Lung (tissue), 17 donors: ENCODE measurements at places on chromosomes 1 and 21.

DNA sequence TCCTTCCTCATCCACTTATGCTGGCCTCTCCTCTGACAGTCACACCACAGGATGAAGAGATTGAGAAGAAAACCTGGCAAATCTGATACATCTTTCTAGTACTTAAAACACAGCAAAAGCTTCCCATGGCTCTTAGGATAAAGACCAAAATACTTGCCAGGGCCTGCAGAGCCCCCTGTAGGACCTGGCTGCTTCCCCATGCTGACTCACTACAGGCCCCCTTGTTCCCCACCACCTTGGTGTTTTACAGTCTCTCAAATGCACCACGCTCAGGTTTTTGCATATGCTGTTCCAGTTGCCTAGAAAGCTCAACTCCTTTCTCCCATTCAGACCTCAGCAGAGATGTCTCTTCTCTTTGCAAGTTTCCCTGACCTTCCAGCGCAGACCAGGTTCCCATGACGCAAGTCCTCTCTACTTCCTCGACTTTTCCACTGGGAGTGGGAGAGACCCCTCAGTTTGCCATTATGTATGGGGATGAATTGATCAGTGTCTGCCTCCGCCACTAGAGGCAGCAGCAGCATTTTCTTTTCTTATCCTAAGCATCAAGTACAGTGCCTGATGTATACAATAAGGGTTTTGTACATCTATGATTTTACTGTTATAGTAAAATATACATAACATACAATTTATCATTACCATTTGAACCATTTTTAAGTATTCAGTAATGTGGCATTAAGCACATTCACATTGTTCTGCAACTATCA, 113.8 kb upstream of the C8B start:
- DNase-seq, result no peak

DNA sequence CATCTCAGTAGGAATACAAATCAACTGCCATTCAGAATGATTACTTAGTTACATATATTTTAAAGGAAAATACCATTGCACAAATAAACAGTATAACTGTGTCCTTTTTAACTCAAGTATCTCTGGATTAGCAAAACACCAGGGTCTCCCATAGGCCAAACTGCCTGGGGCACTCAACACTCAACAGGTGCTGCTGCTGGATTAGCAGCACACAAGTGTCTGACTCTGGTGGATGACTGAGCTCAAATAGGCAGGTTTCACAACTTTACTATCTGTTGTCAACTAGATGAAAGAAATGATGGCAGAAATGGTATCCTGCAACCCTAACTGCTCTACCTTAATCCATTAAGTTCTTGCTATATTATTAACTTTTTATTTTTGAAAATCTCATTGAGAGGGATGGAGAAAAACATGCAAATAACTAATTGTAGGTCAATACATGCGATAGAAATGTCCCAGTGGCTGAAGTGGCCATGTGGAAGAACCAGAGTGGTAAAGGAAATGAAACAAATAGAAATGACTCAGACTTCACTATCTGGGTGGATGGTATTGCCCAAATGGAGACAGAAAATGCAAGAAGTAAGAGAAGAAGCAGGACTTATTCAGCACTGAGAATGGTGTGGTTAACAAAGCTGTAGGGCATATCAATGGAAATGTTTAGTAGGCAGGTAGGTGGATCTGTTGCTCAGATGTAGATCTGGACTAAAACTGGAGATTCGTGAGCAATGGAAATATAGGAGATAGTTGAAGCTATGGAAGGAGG, 90.8 kb upstream of the CCDC190 start:
- no peak for DNase-seq

GRCh38 chr1:188723332-188724020, 1754.2 kb downstream of the BRINP3 start:
- DNase-seq, result no peak

DNA sequence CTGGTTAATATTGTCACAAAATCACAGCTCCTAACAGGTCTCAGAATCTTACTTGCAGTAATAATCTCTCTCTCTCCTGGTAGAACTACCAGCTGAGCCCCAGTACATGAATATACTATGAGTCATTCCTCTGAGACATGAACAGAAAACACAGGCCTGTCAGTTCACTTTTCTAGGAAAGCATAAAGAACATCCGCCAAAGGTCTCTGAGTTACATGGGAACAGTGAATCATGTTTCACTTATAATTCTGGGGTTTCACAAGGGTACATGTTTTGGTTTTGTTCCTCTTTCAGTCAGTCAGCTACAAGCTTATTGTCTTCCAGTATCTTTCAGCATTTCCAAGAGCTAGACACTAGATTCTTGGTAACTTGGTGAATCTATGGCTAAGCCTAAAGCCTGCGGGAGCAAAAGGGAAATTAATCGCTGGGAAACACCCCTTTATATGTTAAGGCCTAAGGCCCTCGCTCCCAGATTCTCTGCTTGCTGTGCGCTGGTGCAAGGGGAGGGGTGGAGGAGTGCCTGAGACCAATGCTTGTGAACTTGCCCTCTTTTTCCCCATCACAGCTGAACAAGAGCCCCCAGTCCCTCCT, 31.7 kb downstream of the IFNGR2 start:
- DNase-seq, result no peak

- DNase-seq, result no peak
These were observed 222.8 kb downstream of the RHOU start for GRCh38 chr1:228958121-228958520.

GRCh38 chr1:230208619-230209261, 141.7 kb downstream of the GALNT2 start:
- no peak for DNase-seq

- DNase-seq, result no peak
These were observed 12.8 kb downstream of the PSRC1 start for GRCh38 chr1:109269981-109270622.

GRCh38 chr1:4600615-4601460, 53.6 kb upstream of the AJAP1 start:
- no peak for DNase-seq
